ENCODE measurements at places on chromosomes 3 and 15.

- DNase-seq, result no peak
Measured at GRCh38 chr3:115704661-115705338, 81.5 kb downstream of the GAP43 start.

DNA sequence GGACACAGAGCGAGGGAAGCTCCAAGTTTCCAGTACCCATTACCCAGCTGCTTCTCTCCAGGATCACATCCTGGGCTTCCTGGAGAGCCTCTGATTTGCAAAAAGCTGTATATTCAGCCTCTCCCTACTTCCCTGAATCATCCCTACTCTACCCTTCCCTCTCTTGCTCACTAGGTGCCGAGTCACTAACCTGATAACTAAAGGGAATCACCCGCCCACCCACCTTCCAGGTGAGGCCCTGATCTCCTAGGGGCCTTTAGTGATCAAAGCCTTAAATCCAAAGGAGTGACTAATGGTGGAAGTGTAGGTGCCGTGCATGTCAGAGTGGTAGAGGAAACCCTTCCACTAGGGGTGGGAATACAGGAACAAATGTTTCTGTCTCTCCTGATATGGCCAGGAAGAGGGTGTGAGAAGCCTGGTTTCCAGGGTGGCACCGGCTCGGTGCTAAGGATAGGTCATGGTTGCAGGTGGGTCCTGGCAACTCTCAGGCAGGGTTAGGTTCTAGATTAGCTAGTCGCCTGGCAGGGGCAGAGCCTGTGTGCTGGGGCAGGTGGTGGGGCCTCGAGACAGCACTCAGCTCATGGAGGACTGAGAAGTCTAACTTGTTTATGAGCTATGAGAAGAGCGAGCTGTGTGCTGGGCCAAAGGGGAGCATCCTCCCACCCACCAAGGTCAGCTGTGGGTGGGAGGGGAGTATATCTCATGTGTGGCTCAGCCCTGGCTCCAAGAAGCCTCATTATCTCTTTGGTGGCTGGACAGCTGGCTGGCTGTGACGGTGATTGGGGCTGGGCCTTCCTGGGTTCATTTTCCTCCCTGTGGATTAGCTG, 10.1 kb downstream of the SEMA7A start:
- DNase-seq, result peak; percentile 43

- peak; percentile 10 for DNase-seq
Measured at GRCh38 chr3:194177141-194177540, 41.2 kb downstream of the HES1 start.

DNA sequence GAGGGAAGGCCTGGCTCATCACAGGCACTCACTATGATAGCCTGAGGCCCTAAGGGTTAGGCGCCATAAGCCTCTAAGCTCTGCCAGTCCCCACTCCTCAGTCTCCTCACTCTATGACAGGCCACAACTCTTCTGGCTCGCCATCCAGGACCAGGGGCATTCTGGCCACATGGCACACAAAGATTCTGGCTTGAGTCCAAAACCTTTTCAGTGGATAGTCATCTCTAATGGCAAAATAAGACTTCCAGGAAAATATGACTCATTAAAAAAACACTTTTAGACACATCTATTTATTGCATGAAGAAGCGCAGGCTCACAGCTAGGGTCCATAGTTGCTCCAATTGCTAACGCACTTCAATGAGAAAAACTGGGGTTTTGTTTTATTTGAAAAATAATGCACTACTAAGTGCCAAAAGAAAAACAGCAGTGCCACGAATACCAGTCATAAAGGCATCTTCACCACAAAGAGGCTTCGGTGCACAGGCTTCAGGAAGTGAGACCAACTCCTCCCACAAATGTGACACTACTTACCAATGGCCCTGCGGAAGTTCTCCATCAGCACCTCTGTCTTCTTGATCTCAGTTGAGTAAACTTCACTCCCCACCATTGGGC, 11.1 kb downstream of the RUVBL1 start:
- no peak for DNase-seq

DNA sequence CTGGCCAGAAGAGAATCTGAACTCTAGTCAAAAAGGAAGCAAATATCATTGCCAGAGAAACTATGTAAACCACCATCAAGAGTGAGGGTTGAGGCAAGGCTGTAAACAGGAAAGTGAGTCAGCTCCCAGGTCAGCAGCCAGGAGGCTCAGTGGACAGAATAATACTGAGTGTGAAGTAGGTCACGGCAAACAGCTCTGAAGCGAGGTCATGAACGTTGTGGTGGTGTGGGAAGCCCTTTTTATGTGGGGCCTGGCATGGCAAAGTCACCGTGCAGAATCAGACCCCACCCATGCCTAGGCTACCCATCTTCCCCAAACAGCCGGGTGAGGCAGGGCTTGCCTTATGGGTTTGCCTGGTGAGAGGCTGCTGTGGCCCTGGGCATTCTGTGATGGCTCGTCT, 43.9 kb downstream of the THBS1 start:
- DNase-seq, result no peak

Measured in OCI-M1 (cell line).